ENCODE measurements at places on chromosomes 5 and 9. TPM values are rescaled to one million over a fixed set of nuclear protein-coding genes. Genes with fewer than 3 reads are reported as not detected.

The PRSS3 gene
- 0.89 TPM for total RNA-seq

The CTNNA1 gene
- 303 TPM for total RNA-seq

The FAM163B gene
- total RNA-seq = not detected

The MEGF10 gene
- 1.1 TPM for total RNA-seq

The TRPM3 gene
- total RNA-seq = 0.63 TPM

The GFPT2 gene
- total RNA-seq = 14.2 TPM

The CCL27 gene
- total RNA-seq = 0.25 TPM

The ROR2 gene
- 0.98 TPM for total RNA-seq

The HMCN2 gene
- not detected for total RNA-seq

The TMC1 gene
- not detected for total RNA-seq

The LHFPL2 gene
- total RNA-seq = 31.6 TPM

The SHC3 gene
- 7.2 TPM for total RNA-seq

The MYORG gene
- 6.2 TPM for total RNA-seq

The AGXT2 gene
- total RNA-seq = not detected

The ARHGEF39 gene
- total RNA-seq = 0.89 TPM

The PFDN1 gene
- total RNA-seq = 215 TPM

The PDE6A gene
- under 0.01 TPM for total RNA-seq

The NDFIP1 gene
- total RNA-seq = 80.5 TPM

The TBCA gene
- 44.2 TPM for total RNA-seq

The PCDHGB7 gene
- total RNA-seq = 5.1 TPM

The ASPN gene
- not detected for total RNA-seq

The TMEM174 gene
- 0.13 TPM for total RNA-seq

The SERF1A gene
- 8.6 TPM for total RNA-seq

The WDR31 gene
- 1.8 TPM for total RNA-seq

The PAPPA gene
- total RNA-seq = 9.5 TPM

The CNTFR gene
- not detected for total RNA-seq

The TMEM267 gene
- 15.5 TPM for total RNA-seq

The CNTLN gene
- total RNA-seq = 4.2 TPM

The TAF11L10 gene
- total RNA-seq = not detected

The GABRA6 gene
- not detected for total RNA-seq

The FBXO4 gene
- 6.4 TPM for total RNA-seq

The PPP3R2 gene
- total RNA-seq = not detected

The ENTREP1 gene
- total RNA-seq = 1.3 TPM

The TMEM171 gene
- 9.1 TPM for total RNA-seq

The NSUN2 gene
- total RNA-seq = 22.1 TPM

The PCDHB9 gene
- not detected for total RNA-seq

The APBA1 gene
- 8.0 TPM for total RNA-seq

The BTNL3 gene
- total RNA-seq = not detected

The PCDHB3 gene
- total RNA-seq = 0.38 TPM
